ENCODE measurements at places on chromosomes 13 and 19. TPM values are rescaled to one million over a fixed set of nuclear protein-coding genes. Genes with fewer than 3 reads are reported as not detected.

The PRSS57 gene
- total RNA-seq, result not detected

The GZMM gene
- 0.59 TPM for total RNA-seq

The RFPL4AL1 gene
- not detected for total RNA-seq

The GPR183 gene
- 0.30 TPM for total RNA-seq

The BORCS8 gene
- total RNA-seq, result 17.1 TPM

The FOSB gene
- total RNA-seq, result 12.6 TPM

The ZNF229 gene
- not detected for total RNA-seq

The ABHD13 gene
- 4.1 TPM for total RNA-seq

The RNF225 gene
- total RNA-seq, result 1.2 TPM

The INAFM1 gene
- 22.9 TPM for total RNA-seq

DNA sequence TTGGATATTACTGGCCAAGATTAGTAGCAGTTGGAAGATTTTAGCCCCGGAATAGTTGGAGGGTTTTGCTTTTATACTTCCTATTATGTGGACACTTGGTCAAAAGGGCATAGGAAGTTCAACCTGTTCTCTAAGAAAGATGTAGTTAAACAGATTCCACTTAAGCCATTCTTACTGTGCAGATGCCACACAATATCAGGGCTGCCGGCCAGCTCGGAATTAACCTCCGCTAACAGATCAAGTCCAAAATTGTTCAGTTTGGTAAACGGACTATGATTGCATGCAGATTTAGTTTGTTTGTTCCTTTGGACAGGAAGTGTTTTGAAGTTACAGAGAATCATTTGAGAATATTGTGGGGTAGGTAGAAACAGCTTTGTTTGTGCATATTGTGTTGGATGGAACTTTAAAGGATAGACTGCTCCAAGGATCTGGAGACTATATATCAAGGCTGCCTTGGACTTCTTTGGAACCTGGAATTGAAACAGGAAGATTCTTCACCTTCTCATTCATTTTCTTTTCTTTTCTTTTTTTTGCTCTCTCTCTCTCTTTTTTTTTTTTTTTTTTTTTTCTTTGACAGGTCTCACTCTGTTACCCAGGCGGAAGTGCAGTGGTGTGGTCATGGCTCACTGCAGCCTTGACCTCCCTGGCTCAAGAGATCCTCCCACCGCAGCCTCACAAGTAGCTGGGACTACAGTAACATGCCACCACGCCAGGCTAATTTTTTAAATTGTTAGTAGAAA, 5.0 kb upstream of the SPRY2 start:
- no peaks in the 10 kb centered on the region for H3K27me3 ChIP-seq
- H3K27ac ChIP-seq, result no peak overlapping the region
- peaks cover 9% of the 10 kb centered on the region for H3K4me1 ChIP-seq
- no peak for DNase-seq
- no peaks in the 10 kb centered on the region for H3K36me3 ChIP-seq

- H3K4me1 ChIP-seq, result no peaks in the 10 kb centered on the region
- H3K4me3 ChIP-seq, result no peak overlapping the region
- no peaks in the 10 kb centered on the region for H3K36me3 ChIP-seq
- H3K27ac ChIP-seq, result no peak overlapping the region
- no peak for DNase-seq
Observed at GRCh38 chr13:98420554-98421175, 156.2 kb downstream of the STK24 start.

GRCh38 chr19:29681422-29682235, 16.4 kb downstream of the PLEKHF1 start:
- no peaks in the 10 kb centered on the region for H3K4me1 ChIP-seq
- H3K27ac ChIP-seq, result no peak overlapping the region
- DNase-seq, result no peak
- no peaks in the 10 kb centered on the region for H3K27me3 ChIP-seq
- H3K4me3 ChIP-seq, result no peak overlapping the region

DNA sequence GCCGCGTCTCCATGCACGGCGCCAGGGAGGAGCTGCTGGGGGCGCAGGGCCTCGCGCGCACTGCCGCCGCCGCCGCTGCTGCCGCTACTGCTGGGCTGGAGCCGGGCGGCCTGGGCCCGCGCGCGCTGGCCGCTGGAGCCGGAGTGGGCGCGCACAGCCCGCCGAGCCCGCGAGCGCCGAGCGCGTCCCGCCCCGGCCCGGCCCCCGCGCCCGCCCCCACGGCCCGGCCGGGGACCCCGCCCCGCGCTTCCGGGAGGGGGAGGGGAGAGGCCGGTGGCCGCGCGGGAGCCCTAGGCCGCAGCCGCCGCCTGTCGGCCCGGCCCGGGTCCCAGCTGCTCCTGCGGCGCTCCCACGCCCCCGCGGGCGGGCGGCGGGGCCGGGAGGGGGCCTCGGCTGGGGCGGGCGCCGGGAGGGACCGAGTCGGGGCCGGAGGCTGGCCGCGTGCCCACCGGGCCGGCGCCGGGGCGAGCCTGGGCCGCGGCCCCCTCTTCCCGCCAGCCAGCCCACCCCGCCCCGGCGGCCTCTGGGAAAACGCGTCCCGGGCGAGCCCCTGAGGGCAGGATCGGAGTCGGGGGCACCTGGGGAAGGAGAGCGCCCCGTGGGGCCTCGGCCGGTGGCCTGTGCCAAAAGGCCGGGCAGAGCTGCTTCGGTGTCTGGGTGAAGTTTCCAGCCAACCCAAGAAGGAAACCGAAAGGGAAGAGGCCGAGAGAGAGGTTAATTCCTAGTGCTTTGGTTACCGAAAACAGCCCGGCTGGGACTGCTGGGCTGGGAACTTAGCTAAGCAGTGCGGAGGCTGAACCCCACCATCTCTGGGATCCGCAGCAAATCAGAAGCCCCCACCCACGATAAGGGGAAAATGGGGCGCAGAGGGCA, at the start of gene STK24:
TSS of gene STK24 (minus strand) at position 145 of the 873 bp plus-strand sequence. CDS start 321 bp downstream, outside the sequence.
- no peak for DNase-seq
- H3K4me1 ChIP-seq, result peaks cover 46% of the 10 kb centered on the region
- H3K36me3 ChIP-seq, result no peaks in the 10 kb centered on the region
- H3K27ac ChIP-seq, result peak within 1 kb of the TSS; percentile 92

DNA sequence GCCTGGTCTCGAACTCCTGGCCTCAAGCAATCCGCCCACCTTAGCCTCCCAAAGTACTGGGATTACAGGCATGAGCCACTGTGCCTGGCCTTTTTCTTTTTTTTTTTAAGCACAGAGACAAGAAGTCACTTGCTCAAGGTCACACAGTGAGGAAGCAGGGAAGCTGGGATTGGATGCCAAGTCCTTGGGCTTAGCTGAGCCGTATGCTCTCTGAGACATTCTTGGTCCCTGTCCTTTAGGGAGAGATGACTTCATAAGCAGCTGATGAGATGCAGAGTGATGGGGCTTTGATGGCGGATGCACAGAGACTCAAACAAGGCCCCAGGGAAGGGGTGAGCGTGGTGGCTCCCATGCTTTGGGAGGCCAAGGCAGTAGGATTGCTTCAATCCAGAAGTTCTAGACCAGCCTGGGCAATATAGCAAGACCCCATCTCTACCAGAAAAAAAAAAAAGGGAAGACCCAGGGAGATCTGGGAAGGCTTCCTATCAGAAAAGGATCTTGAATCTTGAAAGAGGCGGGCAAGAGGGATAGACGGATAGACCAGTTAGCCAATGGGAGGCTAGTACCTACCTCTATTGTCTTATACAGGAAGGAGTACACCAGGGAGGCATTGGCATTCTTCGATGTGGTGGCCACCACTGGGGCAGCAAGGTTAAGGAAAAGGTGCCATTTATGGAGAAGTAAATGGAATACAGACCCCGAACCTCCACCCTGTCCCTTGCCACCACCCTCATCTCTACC, 3.9 kb downstream of the AP1M2 start:
- no peak overlapping the region for H3K4me3 ChIP-seq
- no peaks in the 10 kb centered on the region for H3K27me3 ChIP-seq
- no peak for DNase-seq
- no peaks in the 10 kb centered on the region for H3K4me1 ChIP-seq

DNA sequence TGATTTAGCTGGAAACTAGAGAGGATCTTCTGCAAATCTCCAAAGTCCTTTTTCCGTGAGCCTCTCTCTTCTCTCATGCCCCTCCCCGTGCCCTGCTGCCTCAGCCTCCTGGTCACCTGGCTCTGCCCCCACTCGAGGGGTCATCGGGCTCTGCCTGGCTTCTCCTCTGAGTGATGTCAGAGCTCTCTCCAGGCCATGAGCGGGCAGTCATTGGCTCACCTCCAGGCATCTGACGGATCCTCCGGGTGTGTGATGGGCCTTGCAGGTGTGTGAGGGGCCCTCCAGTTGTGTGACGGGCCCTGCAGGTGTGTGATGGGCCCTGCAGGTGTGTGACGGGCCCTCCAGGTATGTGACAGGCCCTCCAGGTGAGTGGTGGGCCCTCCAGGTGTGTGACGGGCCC, 10.3 kb upstream of the GAS6 start:
- H3K36me3 ChIP-seq, result no peaks in the 10 kb centered on the region
- H3K27ac ChIP-seq, result no peak overlapping the region
- no peaks in the 10 kb centered on the region for H3K4me1 ChIP-seq
- DNase-seq, result no peak

- no peaks in the 10 kb centered on the region for H3K4me1 ChIP-seq
- H3K27ac ChIP-seq, result no peak overlapping the region
- no peaks in the 10 kb centered on the region for H3K36me3 ChIP-seq
- no peaks in the 10 kb centered on the region for H3K27me3 ChIP-seq
Observed at GRCh38 chr19:33497131-33497777, 24.3 kb downstream of the PEPD start.
